ENCODE measurements at places on chromosomes 16 and 17. TPM values are rescaled to one million over a fixed set of nuclear protein-coding genes. Genes with fewer than 3 reads are reported as not detected.

SLC5A2 gene
- polyA plus RNA-seq: 72.3 TPM

KRT27 gene
- polyA plus RNA-seq: not detected

DBNDD1 gene
- polyA plus RNA-seq: 14.4 TPM

DNA sequence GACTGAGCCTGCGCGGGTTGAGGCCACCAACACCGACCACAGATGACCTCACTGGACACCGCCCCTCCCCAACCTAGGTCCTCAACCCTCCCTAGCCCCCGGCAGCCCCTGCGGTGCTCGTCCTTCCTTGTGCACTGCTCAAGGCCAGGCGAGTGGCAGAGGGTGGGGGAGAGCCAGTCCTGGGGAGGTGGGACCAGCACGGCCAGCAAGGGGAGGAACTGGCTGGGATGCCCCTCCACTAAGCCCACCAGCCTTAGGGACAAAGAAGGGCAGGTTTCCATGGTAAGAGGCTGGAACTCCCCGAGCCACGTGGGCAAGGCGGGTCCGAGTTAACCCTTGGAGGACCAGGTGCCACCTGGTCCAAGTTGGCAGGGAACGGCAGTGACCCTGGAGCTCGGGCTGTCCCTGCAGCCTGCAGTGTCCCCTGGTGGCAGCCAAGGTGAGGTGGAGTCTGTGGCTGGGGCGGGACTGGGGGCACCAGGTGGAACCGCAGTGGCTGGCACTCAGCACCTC, 9.2 kb downstream of the FSCN2 start:
- DNase-seq: no peak

GRCh38 chr17:79777120-79777893, 641 bp upstream of the CBX2 start:
- DNase-seq: no peak

GRCh38 chr17:50631195-50631907, 3.3 kb upstream of the ABCC3 start:
- no peak for DNase-seq

DNA sequence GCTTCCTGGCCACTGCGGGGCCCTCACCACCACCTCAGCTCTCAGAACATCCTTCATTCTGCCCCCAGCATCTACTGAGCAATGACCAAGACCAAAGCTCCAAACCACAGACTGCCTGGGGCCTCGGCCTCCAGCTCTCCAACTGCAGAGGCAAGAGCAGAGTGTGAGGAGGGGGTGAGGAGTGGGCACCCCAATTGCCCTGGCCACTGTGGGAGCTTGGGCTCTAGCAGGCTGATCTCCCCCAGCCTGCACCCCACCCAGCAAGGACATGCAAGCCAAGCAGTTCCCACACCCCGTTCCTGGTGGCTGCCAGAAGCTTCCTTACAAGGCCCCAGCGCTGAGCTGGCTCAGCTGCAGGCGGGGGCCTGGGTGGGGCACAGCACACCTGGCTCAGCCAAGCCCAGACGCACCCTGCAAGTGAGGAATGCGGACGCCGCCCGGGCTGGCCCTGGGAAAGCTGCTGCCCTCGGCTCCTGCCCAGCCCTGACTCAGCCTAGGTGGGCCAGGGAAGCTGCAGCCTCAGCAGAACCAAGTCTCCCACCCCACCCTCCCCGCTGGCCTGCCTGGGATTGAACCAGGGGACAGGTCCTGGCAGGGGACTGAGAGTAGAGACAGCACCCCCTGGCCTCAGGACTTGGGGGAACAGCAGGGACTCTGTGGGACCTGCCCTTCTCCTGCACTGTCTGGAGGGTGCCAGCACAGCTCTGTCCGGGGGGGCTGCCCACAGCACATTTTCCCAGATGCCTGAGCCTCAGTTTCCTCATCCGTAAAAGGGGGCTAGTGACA, 29.7 kb upstream of the KRT17 start:
- no peak for DNase-seq

- no peak for DNase-seq
Measured at GRCh38 chr16:76461836-76462235, 184.6 kb downstream of the CNTNAP4 start.

DNA sequence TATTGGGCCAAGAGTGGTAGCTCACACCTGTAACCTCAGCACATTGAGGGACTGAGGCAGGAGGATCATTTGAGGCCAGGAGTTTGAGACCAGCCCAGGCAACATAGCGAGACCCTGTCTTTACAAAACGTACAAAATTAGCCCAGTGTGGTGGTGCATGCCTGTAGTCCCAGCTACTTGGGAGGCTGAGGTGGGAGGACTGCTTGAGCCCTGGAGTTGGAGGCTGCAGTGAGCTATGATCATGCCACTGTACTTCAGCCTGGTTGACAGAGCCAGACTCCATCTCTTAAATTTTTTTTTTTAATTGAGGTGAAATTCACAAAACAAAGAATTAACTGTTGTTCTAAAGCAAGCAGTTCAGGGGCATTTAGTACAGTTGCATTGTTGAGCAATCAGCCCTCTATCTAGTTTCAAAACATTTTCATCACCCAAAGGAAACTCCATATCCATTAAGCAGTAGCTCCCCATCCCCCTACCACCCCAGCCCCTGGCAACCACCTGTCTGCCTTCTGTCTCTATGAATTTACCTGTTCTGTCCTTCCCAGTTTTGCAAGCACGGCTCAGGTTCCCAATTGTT, 15.6 kb downstream of the SNX29 start:
- DNase-seq: no peak

Measured in left renal cortex interstitium (tissue), 4 donors.